ENCODE measurements at places on chromosomes 3 and 15. TPM values are rescaled to one million over a fixed set of nuclear protein-coding genes. Genes with fewer than 3 reads are reported as not detected.

Gene ULK3
- 14.2 TPM for total RNA-seq

Gene ITIH1
- not detected for total RNA-seq

Gene PLSCR2
- not detected for total RNA-seq

Gene DUOXA2
- total RNA-seq, result not detected

Gene RTP3
- total RNA-seq, result not detected

Gene RBMS3
- total RNA-seq, result 32.3 TPM

Gene SEMA6D
- 1.0 TPM for total RNA-seq

Gene COPB2
- total RNA-seq, result 270 TPM

Gene GJD2
- total RNA-seq, result 1.00 TPM

Gene CPOX
- 23.7 TPM for total RNA-seq

Gene DUSP7
- total RNA-seq, result 24.9 TPM

GRCh38 chr15:76994001-76994400 is 925 bp upstream of the PSTPIP1 start:
- H3K27me3 ChIP-seq, result no peaks in the 10 kb centered on the region
- H3K4me3 ChIP-seq, result no peak overlapping the region

DNA sequence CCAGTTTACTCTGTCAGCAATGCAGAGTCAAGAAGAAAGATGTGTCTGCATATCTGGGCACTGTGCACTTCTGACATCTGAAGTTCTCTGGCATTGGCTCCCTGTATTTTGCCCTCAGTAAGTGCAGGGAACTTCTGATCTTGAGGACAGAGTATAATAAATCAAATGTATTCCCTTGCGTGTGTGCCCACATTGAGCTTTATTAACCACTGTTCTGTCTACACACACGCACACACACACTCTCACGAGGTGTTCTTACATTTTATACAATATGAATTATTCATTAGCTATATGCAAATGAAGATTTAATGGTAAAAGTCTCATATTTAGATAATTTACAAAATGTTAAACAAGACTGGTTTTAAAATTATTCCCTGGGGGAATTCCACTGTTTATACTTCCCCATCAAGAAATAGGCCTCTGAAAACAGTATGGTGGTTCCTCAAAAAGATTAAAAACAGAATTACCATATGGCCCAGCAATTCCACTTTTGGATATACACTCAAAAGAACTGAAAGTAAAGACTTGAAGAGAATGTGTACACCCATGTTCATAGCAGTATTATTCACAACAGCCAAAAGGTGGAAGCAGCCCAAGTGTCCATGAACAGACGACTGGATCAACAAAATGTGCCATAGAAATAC is 24.6 kb upstream of the ANPEP start:
- peaks cover 14% of the 10 kb centered on the region for H3K36me3 ChIP-seq
- H3K4me3 ChIP-seq, result no peak overlapping the region
- no peaks in the 10 kb centered on the region for H3K27me3 ChIP-seq
- peaks cover 26% of the 10 kb centered on the region for H3K4me1 ChIP-seq
- H3K27ac ChIP-seq, result no peak overlapping the region

- peaks cover 12% of the 10 kb centered on the region for H3K4me1 ChIP-seq
- no peaks in the 10 kb centered on the region for H3K36me3 ChIP-seq
- no peak overlapping the region for H3K4me3 ChIP-seq
- no peaks in the 10 kb centered on the region for H3K27me3 ChIP-seq
Observed at GRCh38 chr15:38691965-38692788, 127.6 kb upstream of the RASGRP1 start.

DNA sequence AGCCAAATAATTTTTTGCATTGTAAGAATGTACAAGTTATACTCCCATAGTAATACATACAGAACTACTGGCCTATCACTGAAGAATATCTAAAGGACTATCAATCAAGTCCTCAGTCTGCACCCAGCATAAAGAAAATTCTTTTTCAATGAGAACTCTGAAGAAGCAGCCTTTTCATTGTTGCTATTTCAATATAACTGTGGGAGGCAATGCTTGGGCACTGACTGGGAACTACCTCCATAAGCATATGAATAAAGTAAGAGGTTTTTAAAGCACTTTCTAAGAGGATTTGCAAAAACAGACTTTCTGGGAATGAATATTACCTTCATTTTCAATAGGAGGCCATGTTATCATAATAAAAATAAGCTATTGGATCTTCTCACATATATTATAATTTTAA is 24.6 kb upstream of the NECTIN3 start:
- no peaks in the 10 kb centered on the region for H3K36me3 ChIP-seq
- no peaks in the 10 kb centered on the region for H3K4me1 ChIP-seq
- H3K27me3 ChIP-seq, result no peaks in the 10 kb centered on the region
- DNase-seq, result no peak

DNA sequence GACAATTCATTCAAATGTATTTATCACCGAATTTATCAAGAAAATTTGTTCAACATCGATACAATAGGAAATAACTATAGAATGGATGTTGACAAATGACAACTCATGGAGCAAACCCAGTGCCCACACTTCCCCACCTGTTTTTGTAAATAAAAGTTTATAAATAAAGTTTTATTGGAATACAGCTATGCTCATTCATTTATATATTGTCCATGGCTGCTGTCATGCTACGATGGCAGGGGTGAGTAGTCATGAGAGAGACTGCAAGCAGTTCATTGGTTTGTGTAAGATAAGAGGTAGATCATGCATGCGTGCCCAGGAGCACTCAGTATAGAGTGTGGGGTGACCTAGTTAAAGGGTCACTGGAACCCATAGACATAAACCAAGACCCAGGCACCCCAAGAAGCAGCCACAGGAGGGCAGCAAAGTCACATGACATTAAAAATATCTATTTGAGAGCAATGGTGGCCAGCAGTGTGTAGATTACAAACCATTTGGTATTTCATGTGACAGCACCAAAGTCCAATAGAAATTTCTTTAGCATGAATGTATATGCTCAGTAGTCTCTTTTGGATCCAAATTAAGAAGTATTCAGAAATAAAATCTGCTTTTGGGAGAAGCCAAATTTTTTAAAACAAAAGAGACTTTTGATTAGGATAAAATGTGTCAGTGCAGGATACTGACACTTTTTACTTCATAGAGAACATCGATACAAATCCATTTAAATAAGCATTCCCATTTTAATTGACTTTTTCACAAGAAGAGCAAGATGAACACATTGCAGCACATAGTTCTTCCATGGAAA is 794.8 kb downstream of the MCTP2 start:
- no peak for DNase-seq
- H3K4me3 ChIP-seq, result no peak overlapping the region
- no peak overlapping the region for H3K27ac ChIP-seq
- no peaks in the 10 kb centered on the region for H3K27me3 ChIP-seq

- H3K27ac ChIP-seq, result no peak overlapping the region
- no peaks in the 10 kb centered on the region for H3K27me3 ChIP-seq
- H3K36me3 ChIP-seq, result peaks cover 11% of the 10 kb centered on the region
- DNase-seq, result no peak
- H3K4me1 ChIP-seq, result no peaks in the 10 kb centered on the region
Observed at GRCh38 chr3:172776049-172776717, 25.7 kb downstream of the ECT2 start.

GRCh38 chr3:23277688-23278087 is 74.6 kb downstream of the UBE2E2 start:
- no peaks in the 10 kb centered on the region for H3K4me1 ChIP-seq
- DNase-seq, result no peak
- no peaks in the 10 kb centered on the region for H3K27me3 ChIP-seq

GRCh38 chr15:50344006-50344464 is 11.0 kb downstream of the GABPB1 start:
- no peak overlapping the region for H3K27ac ChIP-seq
- no peaks in the 10 kb centered on the region for H3K27me3 ChIP-seq
- no peak for DNase-seq
- no peaks in the 10 kb centered on the region for H3K36me3 ChIP-seq
- H3K4me3 ChIP-seq, result no peak overlapping the region

- no peaks in the 10 kb centered on the region for H3K36me3 ChIP-seq
- no peak overlapping the region for H3K27ac ChIP-seq
- peaks cover 14% of the 10 kb centered on the region for H3K4me1 ChIP-seq
Observed at GRCh38 chr15:52011711-52012144, 7.3 kb upstream of the MAPK6 start.

GRCh38 chr3:4231041-4231440 is 72.1 kb upstream of the SETMAR start:
- DNase-seq, result no peak
- no peak overlapping the region for H3K4me3 ChIP-seq
- H3K4me1 ChIP-seq, result no peaks in the 10 kb centered on the region
- H3K27me3 ChIP-seq, result no peaks in the 10 kb centered on the region
- H3K36me3 ChIP-seq, result no peaks in the 10 kb centered on the region

DNA sequence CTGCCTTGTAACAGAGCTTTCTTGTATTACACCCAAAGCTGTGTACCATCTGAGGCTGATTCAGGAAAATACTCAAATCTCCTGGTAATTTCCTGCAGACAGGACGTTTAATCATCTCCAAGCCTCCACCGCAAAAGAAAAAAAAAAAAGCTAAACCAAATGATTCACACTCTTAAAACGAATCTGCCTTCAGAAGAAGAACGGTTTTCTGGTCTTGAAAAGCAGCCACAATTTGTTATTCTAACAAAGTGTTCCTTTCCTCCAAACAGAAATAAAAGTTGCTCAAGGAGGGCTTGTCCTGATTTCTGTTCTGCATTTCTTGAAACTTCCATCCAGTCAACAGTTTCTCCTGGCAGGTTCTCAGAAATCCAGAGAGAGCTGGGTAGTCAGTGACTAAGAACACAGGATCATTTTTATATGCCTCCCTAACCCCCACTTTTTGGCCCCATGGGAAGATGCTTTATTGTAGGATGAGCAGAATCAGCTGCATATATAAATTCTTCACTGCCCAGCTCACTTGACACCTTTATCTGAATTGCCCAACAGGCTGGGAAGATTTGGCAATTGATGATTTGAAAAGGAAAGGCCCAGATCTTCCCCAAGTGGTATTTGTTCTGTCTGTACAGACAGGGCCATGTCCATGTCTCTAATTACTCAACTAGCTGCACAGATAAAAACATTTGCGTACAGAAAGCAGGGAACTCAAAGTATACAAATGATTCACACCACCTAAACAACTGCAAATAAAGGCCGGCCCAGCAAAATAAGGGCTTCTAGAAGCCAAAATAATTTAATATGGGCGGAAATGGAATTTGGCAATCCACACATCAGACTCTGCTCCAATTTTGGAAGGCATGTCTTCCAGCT is 41.0 kb upstream of the PRICKLE2 start:
- H3K4me3 ChIP-seq, result peak overlapping the region; percentile 79
- H3K36me3 ChIP-seq, result peaks cover 3% of the 10 kb centered on the region
- H3K27ac ChIP-seq, result peak overlapping the region; percentile 93
- no peaks in the 10 kb centered on the region for H3K27me3 ChIP-seq
- peaks cover 43% of the 10 kb centered on the region for H3K4me1 ChIP-seq

GRCh38 chr3:98877132-98877531 is 24.4 kb downstream of the DCBLD2 start:
- H3K36me3 ChIP-seq, result peaks cover 73% of the 10 kb centered on the region
- H3K27me3 ChIP-seq, result no peaks in the 10 kb centered on the region

GRCh38 chr15:49135342-49135857 is 20.0 kb downstream of the COPS2 start:
- peaks cover 46% of the 10 kb centered on the region for H3K36me3 ChIP-seq
- H3K4me1 ChIP-seq, result peaks cover 41% of the 10 kb centered on the region
- H3K27me3 ChIP-seq, result no peaks in the 10 kb centered on the region
- DNase-seq, result peak; percentile 21
- no peak overlapping the region for H3K4me3 ChIP-seq

GRCh38 chr3:154137036-154137435 is 15.8 kb downstream of the ARHGEF26 start:
- no peaks in the 10 kb centered on the region for H3K36me3 ChIP-seq
- DNase-seq, result no peak
- no peaks in the 10 kb centered on the region for H3K27me3 ChIP-seq
- H3K4me1 ChIP-seq, result no peaks in the 10 kb centered on the region
- H3K4me3 ChIP-seq, result no peak overlapping the region
